ENCODE measurements at places on chromosomes 7 and 10.

DNA sequence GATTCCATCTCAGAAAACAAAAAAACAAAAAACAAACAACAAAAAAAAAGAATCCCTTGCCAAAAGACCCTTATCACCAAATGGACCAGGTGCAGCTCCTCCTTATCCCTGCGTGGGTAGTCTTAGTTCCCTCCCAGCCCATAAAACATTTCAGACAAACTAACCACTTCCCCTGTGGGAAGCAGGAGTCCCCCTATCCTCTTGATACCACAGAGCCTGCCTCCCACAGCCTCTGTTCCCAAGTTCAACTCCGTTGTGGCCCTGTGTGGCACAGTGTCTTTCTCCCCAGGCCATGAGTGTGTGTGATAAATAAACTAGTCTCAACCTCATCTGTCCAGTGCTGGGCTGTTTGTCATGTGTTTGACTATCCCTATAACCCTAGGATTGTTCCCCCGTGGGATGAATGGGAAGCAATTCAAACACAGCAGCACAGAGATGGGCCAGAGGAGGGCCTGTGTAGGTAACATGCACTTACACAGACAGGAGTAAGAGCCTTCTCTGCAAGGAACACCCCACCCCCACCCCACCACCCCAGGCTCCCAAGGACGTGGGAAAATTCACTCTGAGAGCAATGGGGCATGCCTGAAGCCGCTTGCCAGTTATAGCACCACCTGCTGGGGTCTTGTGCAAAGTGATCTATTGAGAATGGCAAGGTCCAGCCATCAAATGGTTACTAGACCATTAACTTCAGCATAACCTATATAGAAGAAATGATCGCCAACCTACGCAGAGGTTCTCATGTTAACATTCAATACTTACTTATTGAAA, 147.1 kb upstream of the GHITM start:
- no peak for DNase-seq

- DNase-seq, result no peak
Measured at GRCh38 chr10:109587366-109587765, 335.9 kb downstream of the XPNPEP1 start.

- DNase-seq, result peak; percentile 50
Measured at GRCh38 chr7:17679458-17679857, 260.8 kb downstream of the SNX13 start.

DNA sequence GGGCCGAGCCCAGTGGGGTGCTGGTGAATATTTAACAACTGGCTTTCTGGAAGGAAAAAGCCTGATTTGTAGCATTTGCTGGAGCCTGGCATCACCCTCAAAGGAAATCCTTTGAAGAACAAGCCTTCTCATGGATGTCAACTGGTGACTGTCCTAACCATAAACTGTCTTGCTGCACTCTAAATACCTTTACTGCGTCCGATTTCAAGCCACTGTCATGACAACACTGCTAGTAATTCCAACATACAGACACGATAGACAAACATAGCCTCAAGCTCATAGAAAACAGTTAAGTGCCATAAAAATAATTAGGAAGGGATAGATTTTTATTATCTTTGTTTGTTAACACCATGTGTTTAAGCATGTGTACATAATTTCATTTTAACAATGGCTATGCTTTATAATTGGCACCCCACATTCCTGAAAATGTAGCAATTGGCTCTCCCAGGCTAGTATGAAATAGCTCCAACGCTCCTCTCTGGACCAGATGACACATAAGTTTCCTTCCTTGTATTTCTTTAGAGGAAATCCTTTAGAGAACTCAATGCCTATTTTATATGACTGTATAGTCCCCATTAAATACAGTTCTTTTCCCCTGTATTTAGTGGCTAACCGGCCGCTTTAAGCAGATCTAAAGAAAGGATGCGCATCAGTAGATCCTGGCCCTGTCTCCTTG, 273.4 kb downstream of the PRPF18 start:
- no peak for DNase-seq

Data from brain microvascular endothelial cell (primary cell).